ENCODE measurements at places on chromosomes 7 and 10.

- no peak for DNase-seq
Observed at GRCh38 chr10:44647877-44648542, 263.1 kb upstream of the CXCL12 start.

DNA sequence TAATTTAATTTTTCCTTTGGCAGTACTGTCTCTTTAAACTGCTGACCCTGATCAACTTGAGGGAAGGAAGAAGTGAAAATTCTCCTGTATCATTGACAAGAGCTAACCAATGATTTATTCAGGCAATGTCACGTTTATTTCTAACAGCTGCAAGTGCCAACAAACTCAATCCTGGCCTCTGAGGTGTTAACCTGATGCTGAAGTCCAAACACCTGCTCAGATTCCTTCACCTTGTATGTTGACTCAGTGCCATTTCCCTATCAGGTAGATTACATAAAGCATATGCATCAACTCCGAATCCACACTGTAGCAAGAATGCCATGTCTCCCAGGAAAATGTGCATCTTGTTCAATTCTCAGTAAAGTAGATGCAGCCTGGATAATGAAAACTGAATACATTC is 820.0 kb downstream of the XPNPEP1 start:
- no peak for DNase-seq

- DNase-seq = no peak
Observed at GRCh38 chr7:108109221-108109908, 20.8 kb downstream of the LAMB4 start.

DNA sequence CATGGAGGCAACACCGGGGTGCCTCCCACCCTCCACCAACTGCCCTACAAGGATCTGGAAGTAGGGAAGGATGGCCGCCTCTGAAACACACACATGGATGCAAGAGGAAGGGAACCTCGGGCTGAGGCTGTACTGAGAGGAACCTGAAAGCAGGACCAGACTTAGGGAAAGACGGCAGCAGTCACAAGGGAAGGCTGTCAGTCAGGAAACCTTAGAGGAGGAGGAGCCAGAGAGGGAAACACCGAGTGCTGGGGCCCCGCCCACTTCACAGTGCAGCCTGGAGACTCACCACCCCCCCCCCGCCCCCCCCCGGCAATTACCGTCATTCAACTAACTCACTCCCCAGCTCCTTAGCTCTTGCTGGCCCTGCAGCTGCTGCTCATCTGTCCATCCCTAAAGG is 2.5 kb downstream of the CYREN start:
- DNase-seq = no peak

- DNase-seq = no peak
Observed at GRCh38 chr7:151735186-151735850, 141.6 kb downstream of the PRKAG2 start.

GRCh38 chr7:91565499-91566401 is 301.5 kb downstream of the FZD1 start:
- DNase-seq = no peak

- DNase-seq = no peak
Observed at GRCh38 chr7:135886345-135887132, 90.6 kb downstream of the MTPN start.

- DNase-seq = no peak
Observed at GRCh38 chr10:6226216-6226615, 23.5 kb downstream of the PFKFB3 start.

- no peak for DNase-seq
Observed at GRCh38 chr7:888081-889024, 12.0 kb downstream of the GET4 start.

- no peak for DNase-seq
Observed at GRCh38 chr10:126508535-126509040, 120.3 kb upstream of the ADAM12 start.

GRCh38 chr7:106848851-106849442 is 16.1 kb upstream of the PIK3CG start:
- no peak for DNase-seq

GRCh38 chr10:110151467-110151866 is 55.9 kb upstream of the MXI1 start:
- no peak for DNase-seq

DNA sequence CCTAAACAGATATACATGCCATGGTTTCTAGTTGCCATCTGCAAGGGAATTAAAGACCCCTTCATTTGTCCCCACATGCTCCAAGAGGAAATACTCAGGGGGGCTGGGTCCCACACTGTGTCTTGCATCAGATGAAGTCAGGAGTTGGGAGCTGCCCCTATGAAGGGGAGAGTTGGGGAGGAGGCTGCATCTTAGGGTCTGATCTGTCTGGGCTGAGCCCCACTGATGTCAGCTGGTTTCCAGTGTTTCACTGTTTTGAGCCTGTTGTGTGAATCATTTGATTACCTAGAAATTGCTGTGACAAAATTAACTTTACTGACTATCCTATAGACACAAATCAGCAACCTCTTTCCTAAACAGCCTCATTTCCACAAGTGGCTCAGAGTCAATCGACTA is 4.9 kb upstream of the ADCY1 start:
- no peak for DNase-seq

GRCh38 chr10:65284495-65285041 is 1641.3 kb upstream of the LRRTM3 start:
- no peak for DNase-seq

GRCh38 chr10:96496281-96496925 is 17.3 kb downstream of the TLL2 start:
- DNase-seq = no peak

GRCh38 chr10:52115823-52116222 is 198.3 kb upstream of the DKK1 start:
- DNase-seq = no peak

DNA sequence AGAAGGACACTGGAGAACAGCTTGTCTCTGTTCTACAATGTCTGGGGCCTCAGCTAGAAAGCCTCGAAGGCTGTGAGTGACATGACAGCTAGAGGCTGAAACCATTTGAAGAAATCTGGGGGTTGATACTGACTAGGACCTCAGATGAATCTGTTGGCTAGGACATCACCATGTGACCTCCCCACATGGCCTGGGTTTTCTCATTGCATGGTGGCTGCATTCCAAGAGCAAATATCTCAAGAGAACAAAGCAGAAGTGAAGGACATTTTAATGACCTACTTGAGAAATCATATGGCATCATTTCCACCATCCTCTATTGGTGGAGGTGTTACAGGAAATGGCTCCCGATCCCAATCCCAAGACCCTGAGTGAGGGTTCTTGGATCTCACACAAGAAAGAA is 450.6 kb upstream of the AUTS2 start:
- no peak for DNase-seq

GRCh38 chr10:43892062-43892770 is 243.5 kb upstream of the ZNF32 start:
- DNase-seq = no peak

GRCh38 chr7:149373089-149373488 is 87.8 kb downstream of the ZNF777 start:
- no peak for DNase-seq

DNA sequence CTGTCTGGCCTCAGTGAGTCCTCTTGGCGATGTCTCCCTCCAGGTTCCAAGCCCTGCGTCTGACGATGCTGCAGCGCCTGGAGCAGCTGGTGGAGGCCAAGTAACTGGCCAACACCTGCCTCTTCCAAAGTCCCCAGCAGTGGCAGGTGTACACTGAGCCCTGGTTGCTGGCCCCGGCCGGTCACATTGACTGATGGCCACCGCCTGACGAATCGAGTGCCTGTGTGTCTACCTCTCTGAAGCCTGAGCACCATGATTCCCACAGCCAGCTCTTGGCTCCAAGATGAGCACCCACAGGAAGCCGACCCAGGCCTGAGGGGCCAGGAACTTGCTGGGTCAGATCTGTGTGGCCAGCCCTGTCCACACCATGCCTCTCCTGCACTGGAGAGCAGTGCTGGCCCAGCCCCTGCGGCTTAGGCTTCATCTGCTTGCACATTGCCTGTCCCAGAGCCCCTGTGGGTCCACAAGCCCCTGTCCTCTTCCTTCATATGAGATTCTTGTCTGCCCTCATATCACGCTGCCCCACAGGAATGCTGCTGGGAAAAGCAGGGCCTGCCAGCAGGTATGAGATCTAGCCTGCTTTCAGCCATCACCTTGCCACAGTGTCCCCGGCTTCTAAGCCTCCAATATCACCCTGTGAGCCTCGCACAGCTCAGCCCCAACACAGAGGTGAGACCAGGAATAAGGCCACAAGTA is 7.3 kb upstream of the ZNF22 start:
- no peak for DNase-seq

- DNase-seq = no peak
Observed at GRCh38 chr7:152660021-152660420, 15.9 kb downstream of the XRCC2 start.

DNA sequence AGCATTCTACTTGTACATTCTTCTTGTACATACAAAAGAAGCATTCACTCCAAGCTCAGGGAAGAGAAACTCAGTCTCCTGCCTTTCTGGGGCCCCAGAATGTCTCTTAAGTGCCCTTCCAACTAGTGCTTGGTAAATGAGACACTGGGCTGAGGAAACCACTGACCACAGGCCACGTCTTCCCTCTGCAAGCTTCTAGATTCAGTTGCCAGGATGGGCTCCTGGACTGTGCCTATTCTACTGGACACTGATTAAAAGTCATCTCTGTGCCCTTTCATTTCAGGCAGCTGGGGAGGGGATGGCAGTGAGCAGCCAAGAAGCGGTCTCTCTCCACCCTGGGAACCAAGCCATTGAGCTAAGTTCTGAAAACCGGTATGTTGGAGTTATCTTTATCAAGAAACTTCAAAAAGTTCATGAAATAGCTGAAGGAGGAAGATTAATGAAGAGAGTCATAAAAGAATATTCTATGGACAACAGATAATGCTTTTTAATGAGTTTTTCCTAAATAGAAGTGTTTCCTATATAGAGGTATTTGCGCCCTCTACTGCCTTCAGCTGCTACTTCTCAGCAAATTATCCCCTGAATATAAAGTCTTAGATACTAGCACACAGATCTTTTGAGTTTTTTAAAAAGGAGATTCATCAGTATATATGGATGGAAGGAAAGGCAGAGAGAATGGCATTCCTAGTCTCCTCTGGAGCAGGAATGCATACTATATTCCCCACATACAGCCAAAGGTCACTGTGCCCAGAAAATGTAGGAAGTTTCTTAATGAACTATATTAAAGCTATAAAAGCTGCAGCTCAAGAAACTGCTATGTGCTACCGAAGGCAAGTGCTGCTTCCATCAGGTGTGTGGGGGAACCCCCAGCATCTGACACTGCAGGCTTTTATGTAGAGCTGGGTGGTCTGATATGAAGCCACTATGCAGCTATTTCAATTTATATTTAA is 8.4 kb upstream of the IFIT1B start:
- DNase-seq = no peak

- DNase-seq = no peak
Observed at GRCh38 chr10:110361800-110362456, 57.2 kb upstream of the SMNDC1 start.

GRCh38 chr7:43196379-43196778 is 83.9 kb downstream of the HECW1 start:
- DNase-seq = no peak

- DNase-seq = no peak
Observed at GRCh38 chr7:157552295-157552993, 215.6 kb downstream of the DNAJB6 start.

GRCh38 chr10:29522061-29522855 is 112.5 kb downstream of the SVIL start:
- no peak for DNase-seq

DNA sequence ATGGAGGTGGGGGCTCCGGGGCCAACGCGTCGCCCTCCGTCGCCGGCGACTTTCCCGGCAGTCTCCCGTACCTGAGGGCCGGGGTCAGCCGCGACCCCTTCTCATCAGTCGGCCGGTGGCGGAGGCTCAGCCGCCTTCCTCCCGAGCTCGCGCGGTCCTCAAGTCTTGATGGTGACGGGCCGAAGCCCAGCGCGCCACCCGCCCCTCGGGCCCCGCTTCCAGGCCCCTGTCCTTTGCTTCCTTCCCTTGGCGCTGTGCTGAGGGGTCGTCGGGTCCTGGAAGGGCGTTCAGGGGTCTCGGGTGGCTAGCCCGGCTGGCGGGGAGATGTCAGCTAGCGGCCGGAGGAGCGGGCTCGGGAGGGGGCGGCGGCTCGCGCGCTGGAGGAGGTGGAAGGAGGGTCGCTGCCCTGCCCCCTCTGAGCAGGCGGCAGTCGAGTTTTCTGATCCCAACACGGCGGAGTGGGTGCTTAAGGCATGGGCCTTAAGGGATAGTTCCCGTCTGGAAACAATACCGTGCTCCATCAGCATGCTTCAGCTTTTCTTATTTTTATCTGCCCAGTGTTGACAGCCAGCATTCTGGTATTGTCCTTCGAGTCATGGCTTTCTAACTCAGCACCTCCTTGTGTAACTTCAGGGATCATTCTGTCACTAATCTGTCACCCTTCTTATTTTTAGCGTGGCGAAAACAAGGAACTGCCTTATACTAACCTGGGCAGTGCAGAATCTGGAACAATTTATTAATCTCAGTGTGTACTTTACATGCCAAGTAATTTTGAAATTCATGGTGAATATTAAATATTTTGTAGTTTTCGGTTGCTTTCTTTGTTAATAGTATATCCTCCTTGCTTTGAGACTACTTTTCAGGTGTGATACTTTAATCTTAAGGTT is 748 bp downstream of the PHTF2 start:
- no peak for DNase-seq

- no peak for DNase-seq
Observed at GRCh38 chr7:41491883-41492471, 210.9 kb downstream of the INHBA start.

DNA sequence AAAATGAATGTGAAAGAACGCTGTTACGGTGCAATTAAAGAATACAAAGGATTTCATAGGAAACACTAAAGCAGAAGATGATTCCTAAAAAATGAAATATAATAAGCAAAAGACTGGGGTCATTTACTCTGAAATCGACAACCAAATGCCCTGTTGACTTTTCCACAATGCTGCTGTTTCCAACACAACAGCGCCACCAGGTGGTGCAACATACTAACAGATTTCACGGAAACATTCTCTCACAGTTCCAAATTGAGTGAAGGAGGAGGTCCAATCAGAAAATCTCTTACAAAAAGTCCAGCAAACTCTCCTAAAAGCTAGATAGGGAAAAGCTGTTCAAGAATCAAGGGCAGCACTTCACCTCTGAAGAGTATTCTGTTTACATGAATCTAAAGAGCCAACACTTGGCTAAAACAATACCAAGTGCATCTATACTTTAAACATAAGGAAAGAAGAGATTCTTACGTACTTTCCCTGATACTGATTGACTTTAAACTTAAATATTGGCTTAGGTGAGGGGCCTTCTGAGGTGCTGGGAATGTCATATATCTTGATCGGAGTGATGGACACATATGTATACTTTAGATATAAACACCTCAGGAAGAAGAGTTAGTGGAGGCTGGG is 55.9 kb downstream of the UPF2 start:
- DNase-seq = peak; percentile 42

DNA sequence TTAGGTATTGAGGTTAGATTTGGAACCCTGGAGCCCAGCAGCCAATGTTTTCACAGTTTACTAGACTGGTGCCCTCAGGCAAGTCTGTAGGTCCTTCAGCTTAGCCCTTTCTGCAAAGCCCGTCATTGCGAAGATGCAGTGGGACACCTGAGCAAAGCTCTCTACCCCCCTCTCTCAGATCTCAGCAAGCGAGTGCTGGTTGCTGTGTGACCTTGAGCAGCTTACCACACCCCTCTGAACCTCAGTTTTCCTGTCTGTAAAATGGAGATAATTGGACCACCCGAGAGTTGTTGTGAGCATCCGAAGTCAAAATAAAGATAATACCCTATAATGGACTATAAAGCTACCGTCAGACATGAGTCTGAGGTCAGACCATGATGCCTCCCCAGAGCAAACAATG is 3.7 kb downstream of the NPC1L1 start:
- no peak for DNase-seq
